ENCODE measurements at places on chromosomes 11 and 22. TPM values are rescaled to one million over a fixed set of nuclear protein-coding genes. Genes with fewer than 3 reads are reported as not detected.

DNA sequence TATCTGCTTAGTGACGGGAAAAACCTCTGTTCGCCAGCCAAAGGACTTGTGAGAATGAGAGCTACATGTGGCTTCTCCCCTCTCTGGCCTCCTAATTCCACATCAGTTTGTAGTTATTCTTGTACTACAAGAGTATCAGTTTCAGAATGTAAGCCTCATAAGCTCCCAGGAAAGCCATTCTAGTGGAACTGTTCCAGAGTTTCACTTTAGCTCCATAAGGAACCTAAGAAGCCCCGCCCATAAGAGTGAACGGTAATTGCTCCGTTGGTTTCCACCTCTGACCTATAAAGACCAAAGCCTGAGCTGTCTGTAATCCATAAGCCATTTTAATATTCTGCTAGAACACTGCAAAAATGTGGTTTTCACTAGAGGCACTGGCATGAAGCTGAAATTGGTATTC, 53.0 kb downstream of the SIK3 start:
- no peaks in the 10 kb centered on the region for H3K4me1 ChIP-seq
- no peak for DNase-seq
- H3K27me3 ChIP-seq: no peaks in the 10 kb centered on the region
- H3K36me3 ChIP-seq: no peaks in the 10 kb centered on the region

The TMEM86A gene
- total RNA-seq: 6.5 TPM

GRCh38 chr11:31870609-31871309, 59.6 kb upstream of the PAX6 start:
- peak; percentile 23 for DNase-seq
- H3K4me3 ChIP-seq: no peak overlapping the region
- H3K4me1 ChIP-seq: no peaks in the 10 kb centered on the region

DNA sequence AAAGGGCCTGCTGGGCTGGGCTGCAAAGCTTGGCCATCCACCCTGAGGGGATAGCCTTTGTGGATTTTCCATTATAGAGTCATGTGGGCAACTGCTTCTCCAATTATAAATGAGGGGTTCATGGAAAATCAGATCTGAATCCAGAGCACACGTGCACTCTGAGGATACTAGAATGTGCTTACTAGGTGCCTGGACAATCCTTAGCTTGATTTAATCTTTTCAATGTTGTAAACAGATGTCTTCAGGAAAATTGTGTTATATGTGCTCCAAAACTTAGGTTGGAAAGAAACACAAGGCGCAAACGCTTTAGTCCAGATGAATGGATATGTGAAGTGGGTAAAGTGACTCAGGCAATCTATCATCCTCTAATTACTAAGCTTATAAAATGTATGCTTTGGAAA, 92.0 kb downstream of the SLC17A6 start:
- no peak for DNase-seq
- H3K27me3 ChIP-seq: no peaks in the 10 kb centered on the region
- H3K4me3 ChIP-seq: no peak overlapping the region
- no peaks in the 10 kb centered on the region for H3K36me3 ChIP-seq

DNA sequence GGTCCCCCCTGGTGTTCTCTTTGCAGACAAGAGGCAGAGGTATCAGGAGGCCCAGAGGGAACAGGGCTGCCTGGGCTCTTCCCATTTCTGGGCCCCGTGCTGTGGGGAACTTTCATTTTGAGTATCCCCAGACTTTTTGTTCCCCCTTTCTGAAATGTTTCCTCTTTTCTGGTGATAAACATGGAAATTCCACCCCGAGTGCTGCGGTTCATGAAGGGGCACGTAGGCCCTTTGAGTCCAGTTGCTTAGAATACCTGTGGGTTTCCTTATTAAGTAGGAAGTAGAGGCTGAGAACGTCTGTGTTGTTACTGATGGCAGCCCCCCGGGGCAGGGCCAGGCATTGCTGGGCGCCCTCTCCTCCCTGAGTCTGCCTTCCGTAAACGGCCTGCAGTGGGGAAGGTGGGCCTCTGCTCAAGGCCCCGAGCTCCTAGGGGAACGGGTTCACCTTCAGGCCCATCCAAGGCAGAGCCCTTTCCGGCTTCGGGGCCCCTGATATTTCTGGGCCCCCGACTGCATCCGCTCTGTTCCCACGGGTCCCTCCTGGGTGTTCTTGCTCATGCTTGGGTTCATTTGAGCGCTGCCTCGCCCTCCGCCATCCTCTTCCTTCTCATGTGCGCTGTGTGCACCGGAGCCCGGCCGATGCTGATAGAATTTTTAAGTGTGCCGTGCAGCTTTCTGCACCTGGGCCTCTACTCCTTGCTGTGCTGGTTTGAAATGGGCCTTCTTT, 12.0 kb downstream of the TBC1D22A start:
- no peaks in the 10 kb centered on the region for H3K36me3 ChIP-seq
- no peaks in the 10 kb centered on the region for H3K4me1 ChIP-seq
- H3K4me3 ChIP-seq: no peak overlapping the region
- H3K27ac ChIP-seq: peak overlapping the region; percentile 24
- H3K27me3 ChIP-seq: no peaks in the 10 kb centered on the region

The MS4A4E gene
- 1.5 TPM for total RNA-seq

GRCh38 chr11:75199412-75199955, 41.1 kb upstream of the TPBGL start:
- H3K4me3 ChIP-seq: no peak overlapping the region
- H3K27me3 ChIP-seq: no peaks in the 10 kb centered on the region
- peaks cover 3% of the 10 kb centered on the region for H3K4me1 ChIP-seq

GRCh38 chr11:792873-793272, 3.0 kb upstream of the CEND1 start:
- no peak overlapping the region for H3K27ac ChIP-seq
- H3K4me1 ChIP-seq: peaks cover 16% of the 10 kb centered on the region
- H3K4me3 ChIP-seq: no peak overlapping the region
- no peaks in the 10 kb centered on the region for H3K36me3 ChIP-seq
- H3K27me3 ChIP-seq: no peaks in the 10 kb centered on the region

- H3K27me3 ChIP-seq: no peaks in the 10 kb centered on the region
- peak; percentile 46 for DNase-seq
- no peaks in the 10 kb centered on the region for H3K36me3 ChIP-seq
- no peak overlapping the region for H3K27ac ChIP-seq
Observed at GRCh38 chr11:79294845-79295731, 145.7 kb downstream of the TENM4 start.

DNA sequence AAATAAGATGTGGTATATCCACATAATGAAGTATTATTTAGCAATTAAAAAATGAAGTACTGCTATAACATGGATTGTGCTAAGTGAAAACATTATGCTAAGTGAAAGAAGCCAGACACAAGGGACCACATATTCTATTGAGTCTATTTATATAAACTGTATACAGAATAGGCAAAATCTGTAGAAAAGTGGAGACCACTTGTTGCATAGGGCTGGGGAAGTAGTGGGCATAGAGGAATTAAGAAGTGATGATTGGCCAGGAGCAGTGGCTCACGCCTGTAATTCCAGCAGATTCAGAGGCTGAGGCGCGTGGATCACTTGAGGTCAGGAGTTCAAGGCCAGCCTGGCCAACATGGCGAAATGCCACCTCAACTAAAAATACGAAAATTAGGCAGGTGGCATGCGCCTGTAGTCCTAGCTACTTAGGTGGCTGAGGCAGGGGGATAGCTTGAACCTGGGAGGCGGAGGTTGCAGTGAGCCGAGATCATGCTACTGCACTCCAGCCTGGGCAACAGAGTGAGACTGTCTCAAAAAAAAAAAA, 109.6 kb downstream of the RBFOX2 start:
- no peaks in the 10 kb centered on the region for H3K27me3 ChIP-seq
- H3K4me3 ChIP-seq: no peak overlapping the region
- peaks cover 18% of the 10 kb centered on the region for H3K4me1 ChIP-seq
- no peak overlapping the region for H3K27ac ChIP-seq

The CDC42BPG gene
- 24.0 TPM for total RNA-seq

DNA sequence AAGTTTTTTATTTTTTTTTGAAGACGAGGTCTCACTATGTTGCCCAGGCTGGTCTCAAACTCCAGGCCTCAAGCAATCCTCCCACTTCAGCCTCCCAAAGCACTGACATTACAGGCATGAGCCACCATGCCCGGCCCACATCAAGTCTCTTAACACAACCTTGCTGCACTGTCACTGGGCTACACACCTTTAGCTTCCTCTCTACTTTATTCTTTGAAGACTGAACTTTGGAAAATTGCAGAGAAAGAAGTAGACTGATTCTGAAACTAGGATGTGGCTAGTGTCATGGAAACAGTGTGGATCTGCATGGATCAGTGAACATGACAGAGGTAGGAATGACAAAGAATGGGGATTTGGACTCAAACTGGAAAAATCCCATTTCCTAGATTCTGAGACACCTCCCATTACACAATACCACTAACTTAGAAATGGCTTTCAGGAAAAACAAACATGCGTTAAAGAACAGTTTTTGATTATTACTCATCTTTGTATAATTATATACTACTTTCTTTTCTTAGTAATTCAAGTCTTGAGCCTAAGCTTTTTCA, 99.6 kb upstream of the SPON1 start:
- H3K27me3 ChIP-seq: no peaks in the 10 kb centered on the region
- no peak overlapping the region for H3K27ac ChIP-seq
- H3K36me3 ChIP-seq: no peaks in the 10 kb centered on the region
- H3K4me3 ChIP-seq: no peak overlapping the region

DNA sequence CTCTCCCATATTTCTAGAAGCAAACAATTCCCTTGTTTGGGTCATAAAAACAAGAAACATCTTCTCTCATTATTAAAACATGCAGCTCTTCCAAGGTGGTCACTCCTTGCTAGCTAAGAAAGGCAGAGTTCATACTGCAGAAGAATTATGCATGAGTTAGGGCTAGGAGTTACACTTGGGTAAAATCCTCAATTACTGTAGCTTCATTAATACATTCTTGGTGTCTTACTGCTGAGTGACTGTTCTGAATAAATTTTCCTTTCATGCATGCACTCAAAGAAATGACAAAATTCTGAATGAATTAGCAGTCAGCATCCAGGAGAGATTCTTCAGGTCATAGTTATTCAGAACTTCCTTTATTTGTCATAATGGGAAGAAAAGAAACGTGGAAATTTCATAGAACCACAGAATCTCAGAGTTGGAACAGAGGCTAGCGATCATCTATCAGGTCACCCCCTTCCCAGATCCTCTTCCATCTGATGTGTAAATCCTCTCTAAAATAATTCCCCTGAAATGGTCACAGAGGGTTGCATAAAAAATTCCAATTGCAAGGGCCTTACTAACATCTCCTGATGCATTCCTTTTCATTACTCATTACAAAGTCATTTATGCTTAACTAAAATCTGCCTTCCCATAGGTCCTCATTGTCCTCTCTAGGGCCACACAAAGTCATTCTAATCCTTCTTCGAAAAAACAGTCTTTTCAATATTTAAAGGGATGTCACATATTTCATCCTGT, 771.5 kb downstream of the DLG2 start:
- H3K27ac ChIP-seq: no peak overlapping the region
- no peaks in the 10 kb centered on the region for H3K4me1 ChIP-seq
- no peaks in the 10 kb centered on the region for H3K36me3 ChIP-seq

The CASP1 gene
- 3.5 TPM for total RNA-seq

The PAMR1 gene
- 2.5 TPM for total RNA-seq

The FOLH1 gene
- total RNA-seq: 43.9 TPM

The DKK3 gene
- 160 TPM for total RNA-seq

DNA sequence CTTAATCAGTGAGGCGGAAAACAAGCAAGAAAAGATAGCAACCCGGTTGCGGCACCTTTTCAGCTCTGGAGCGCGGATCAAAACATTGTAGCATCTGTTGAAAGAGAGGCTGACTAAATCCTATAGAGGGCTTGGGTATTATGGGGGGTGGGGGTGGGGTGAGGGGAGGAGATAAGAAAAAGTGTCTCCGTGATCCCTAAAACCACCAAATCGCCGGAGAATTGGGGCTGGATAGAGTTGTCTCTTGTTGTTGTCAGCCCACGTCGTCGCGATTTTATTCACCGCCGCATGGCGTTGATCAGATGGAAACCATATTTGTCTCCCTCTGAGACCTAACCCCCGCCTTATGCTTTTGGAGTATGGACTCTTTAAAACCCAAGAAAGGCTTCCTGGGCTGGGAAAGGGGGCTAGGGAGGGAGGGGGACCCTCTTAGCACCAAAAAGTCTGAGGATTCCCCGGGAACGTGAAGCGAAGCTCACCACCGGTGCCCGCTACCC, 13.0 kb downstream of the PAX6 start:
- H3K27me3 ChIP-seq: peaks cover 27% of the 10 kb centered on the region
- no peak overlapping the region for H3K27ac ChIP-seq
- H3K36me3 ChIP-seq: no peaks in the 10 kb centered on the region
- DNase-seq: no peak
- no peaks in the 10 kb centered on the region for H3K4me1 ChIP-seq

GRCh38 chr11:112650527-112650926, 310.7 kb upstream of the NCAM1 start:
- H3K4me1 ChIP-seq: no peaks in the 10 kb centered on the region
- H3K27ac ChIP-seq: no peak overlapping the region
- H3K27me3 ChIP-seq: no peaks in the 10 kb centered on the region
- no peak overlapping the region for H3K4me3 ChIP-seq

DNA sequence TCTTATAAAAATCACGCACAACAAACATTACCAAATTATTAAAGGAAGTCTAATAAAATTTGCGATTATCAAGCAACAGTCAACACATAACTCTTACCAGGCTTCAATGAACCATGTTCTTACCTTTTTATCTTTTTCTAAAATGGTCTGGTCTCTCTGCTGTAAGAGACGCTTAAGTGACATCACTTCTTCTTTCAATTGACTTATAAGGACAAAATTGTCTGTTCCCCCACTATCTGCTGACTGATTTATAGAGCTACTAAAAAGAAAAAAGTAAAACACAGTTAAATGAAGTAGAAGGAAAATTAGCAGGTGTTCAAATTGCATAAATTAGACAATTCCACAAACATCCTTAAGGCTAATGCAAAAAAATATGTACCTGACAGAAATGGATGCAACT, 10.9 kb downstream of the FAM76B start:
- no peaks in the 10 kb centered on the region for H3K27me3 ChIP-seq
- DNase-seq: no peak
- H3K36me3 ChIP-seq: peaks cover 7% of the 10 kb centered on the region
- H3K27ac ChIP-seq: no peak overlapping the region
- H3K4me3 ChIP-seq: no peak overlapping the region
- no peaks in the 10 kb centered on the region for H3K4me1 ChIP-seq

The PGA4 gene
- total RNA-seq: not detected

The LRRN4CL gene
- 8.0 TPM for total RNA-seq

DNA sequence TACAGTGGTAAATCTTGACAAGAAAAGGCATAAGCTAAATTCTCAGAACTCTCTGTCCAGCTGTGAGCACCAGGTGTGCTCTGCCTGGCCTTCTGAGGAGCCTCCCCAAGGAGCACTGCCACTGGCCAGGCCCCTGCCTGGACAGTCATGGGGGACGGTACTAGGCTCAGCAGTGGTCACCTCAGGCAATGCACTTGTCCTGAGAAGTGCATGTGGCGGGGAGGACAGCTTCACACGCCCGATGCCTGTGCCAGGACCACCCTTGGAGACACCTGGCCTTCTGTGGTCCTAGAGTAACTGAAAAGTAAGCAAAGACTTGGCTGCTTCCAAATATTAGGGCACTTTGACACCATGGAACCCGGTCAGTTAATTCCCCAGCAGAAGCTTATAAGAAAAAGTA, 28.6 kb upstream of the SCGB1A1 start:
- no peak overlapping the region for H3K27ac ChIP-seq
- peaks cover 5% of the 10 kb centered on the region for H3K4me1 ChIP-seq
- H3K36me3 ChIP-seq: no peaks in the 10 kb centered on the region
- no peak for DNase-seq
- no peak overlapping the region for H3K4me3 ChIP-seq

The CD3E gene
- 2.8 TPM for total RNA-seq

The SLC37A4 gene
- total RNA-seq: 36.2 TPM
